ENCODE measurements at places on chromosomes 16 and 17.

GRCh38 chr16:86494565-86495356 lies 15.6 kb upstream of the FOXF1 start:
- no peak for DNase-seq

GRCh38 chr16:35252356-35252936 lies 1793.0 kb downstream of the TP53TG3F start:
- DNase-seq = no peak

DNA sequence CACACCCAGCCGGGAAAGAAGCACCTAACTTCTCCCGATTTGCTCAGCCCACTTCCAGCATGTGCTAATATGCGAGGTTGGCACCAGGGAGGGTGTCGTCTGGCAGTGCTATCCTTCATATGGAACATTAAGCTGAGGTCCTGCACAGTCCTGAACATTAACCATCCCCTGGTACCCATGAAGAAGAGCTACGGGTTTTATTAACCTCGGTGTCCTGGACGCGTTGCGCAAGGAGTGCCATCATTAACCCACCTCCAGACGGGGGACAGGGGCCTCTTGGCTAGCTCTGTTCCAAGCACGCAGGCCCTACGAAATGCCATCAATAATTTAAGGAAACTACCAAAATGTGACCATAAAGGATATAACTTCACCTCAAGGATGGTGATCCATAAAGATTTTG lies 193.5 kb downstream of the MAF start:
- no peak for DNase-seq

DNA sequence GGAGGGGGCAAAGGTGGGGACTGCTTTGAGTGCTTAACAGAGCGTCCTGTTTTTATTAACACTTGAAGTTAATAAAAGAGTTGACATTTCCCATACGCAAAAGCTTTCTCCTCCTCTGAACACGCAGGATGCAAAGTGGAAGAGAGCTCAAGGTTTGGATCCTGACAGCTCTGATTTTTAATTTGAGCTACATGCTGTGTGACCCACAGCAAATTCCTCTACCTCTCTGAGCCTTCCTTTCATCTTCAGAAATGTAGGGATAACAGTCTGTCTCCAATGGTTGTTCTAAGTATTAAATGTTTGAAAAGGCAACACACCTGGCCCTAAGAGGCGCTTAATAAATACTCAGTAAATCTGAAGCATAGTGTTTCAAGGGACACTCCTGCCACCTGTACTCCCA lies 93.0 kb downstream of the CDYL2 start:
- DNase-seq = no peak

GRCh38 chr16:88296437-88297177 lies 86.2 kb upstream of the ZNF469 start:
- DNase-seq = no peak

DNA sequence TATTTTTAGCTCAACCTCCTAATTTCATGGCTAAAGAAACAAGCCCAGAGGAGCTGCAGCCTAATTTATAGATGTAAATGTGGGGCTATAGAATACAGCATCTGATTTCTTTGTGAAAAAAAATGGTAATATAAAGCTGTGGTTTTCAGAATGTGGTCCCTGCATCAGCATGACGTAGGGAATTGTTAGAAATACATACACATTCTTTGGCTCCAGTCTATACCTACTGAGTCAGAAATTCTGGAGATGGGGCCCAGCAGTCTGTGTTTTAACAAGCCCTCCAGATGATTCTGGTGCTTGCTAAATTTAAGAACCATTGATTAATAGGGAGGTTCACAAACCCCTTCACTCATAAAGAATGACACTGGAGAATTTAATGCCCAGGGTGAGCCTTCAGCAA lies 18.1 kb upstream of the MYH8 start:
- DNase-seq = no peak

GRCh38 chr17:14605267-14605599 lies 304.4 kb downstream of the HS3ST3B1 start:
- DNase-seq = no peak

DNA sequence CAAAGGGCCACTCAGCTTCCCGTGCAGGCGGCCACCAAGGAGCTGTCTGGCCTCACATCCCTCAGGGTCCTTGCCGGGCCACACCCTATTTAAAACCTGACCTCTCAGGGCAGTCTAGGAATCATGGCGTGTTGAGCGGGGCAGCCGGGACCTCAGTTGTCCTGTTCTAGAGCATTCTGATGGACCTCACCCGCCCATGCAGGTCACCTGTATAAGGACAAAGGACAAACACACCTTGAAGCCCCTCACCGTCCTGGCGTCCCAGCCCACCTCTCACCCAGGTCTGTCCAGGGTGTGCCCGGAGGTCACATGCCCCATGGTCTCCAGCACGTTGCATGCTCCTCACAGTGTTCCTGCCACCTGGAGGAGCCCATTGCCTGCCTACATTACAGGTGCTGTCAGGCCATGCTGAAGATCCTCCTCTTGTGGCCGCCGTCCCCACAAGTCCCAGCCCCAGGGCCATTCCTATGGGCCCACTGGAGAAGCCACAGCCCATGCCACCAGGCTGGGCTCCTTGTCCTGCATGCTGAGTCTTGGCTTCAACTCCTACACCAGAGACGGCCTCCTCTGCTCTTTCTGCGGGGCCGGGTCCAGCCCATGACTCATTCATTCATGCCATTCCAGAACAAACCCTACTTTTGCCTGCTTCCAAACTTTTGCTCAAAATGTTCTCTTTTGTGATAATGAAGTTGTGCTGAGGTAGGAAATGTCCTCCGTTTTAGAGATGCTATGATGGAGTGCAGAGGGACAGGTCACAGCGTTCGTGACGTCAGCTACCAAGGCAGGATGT lies 46.3 kb downstream of the PEMT start:
- DNase-seq = no peak

GRCh38 chr17:64185101-64185500 lies 55.2 kb upstream of the ERN1 start:
- no peak for DNase-seq

- DNase-seq = no peak
Measured at GRCh38 chr17:17096438-17097178, 54.4 kb downstream of the MPRIP start.

DNA sequence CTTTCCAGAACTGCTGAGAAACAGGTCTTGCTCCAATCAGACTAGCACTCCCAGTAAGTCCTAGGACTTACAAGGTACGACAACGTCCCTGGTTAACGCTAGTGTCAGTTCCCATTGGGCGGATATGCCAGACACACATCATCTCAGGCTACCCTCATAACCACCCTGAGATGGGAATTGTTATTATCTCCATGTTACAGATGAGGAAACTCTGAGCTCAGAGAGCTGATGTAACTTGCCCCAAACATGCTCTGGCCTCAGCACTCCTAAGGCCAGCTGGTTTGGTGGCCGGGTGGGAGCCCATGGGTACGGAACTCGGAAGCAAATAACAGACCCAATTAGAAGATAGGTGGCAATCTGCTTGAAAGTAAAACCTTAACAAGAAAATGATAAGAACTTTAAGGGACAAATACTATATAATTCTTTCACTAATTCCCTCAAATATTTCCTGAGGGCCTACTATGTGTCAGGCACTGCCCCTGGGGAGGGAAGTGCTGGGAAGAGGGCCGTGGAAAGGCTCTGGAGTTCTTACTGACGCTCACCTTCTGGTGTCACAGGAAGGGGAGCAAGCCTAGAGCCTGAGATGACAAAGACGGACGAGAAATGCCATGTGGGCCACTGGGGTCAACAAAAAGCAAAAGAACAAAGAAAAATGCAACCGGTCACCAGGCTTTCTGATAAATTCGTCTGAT lies 6.9 kb downstream of the CREBBP start:
- no peak for DNase-seq

DNA sequence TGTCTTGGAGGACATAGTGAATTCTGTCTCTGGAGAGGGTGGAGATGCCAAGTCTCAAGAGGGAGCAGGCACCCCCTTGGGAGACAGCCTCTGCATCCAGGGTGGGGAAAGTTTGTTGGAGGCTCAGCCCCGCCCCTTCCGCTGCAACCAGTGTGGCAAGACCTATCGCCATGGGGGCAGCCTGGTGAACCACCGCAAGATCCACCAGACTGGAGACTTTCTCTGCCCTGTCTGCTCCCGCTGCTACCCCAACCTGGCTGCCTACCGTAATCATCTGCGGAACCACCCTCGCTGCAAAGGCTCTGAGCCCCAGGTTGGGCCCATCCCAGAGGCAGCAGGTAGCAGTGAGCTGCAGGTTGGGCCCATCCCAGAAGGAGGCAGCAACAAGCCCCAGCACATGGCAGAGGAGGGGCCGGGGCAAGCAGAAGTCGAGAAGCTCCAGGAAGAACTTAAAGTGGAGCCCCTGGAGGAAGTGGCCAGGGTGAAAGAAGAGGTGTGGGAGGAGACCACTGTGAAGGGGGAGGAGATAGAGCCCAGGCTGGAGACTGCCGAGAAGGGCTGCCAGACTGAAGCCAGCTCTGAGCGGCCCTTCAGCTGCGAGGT lies 5.2 kb downstream of the ZNF646 start:
- no peak for DNase-seq

GRCh38 chr17:34616148-34616547 lies 36.8 kb downstream of the TMEM132E start:
- no peak for DNase-seq

DNA sequence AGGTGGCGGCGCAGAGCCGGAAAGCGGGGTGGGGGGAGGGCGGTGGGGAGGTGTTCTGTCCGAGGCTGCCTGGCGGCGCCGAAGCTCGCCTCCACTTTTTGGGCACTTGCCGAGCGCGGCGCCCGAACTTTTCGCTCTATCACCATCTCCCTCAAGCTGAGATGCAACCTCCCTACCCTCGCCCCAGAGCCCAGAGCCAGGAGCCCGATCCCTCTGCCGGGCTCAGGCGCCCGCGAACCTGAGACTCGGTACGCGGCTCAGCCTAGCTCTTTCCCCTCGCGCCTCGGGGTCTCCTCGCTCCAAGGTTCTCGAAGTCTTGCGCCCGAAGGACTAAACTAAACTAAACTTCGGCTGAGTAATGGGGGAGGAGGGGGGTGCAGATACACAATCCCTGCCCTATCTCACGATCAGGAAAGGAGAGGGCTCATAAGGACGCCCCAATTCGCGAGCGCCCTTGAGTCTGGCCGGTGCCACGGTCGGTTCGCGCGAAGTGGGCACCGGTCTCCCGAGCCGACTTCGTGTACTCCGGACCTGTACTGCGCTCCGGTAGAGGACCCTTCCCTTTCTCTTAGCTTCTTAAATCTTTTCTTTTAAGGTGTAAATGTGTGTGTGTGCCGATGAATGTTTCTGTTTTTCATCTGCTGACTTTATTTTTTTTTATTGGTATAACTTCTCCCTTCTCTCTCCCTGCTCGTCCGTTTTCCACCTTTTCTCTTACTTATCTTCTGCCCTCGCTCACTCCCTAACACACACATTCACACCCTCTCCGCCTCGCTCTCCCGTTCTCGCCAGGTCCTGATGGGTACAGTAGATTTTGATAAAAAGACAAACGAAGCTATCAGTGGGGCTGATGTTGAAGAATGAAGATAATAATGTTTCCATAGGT lies 1.9 kb upstream of the SALL1 start:
- DNase-seq = no peak
